ENCODE measurements at places on chromosomes 12 and 14. TPM values are rescaled to one million over a fixed set of nuclear protein-coding genes. Genes with fewer than 3 reads are reported as not detected.

Gene FAM186B
- total RNA-seq = 0.16 TPM

Gene PPHLN1
- total RNA-seq = 52.4 TPM

Gene TDRD9
- not detected for total RNA-seq

Gene BIN2
- 0.13 TPM for total RNA-seq

Gene SDS
- total RNA-seq = 0.16 TPM

Gene TSHR
- not detected for total RNA-seq

Gene MYH7
- not detected for total RNA-seq

Gene RD3L
- total RNA-seq = not detected

Gene RHOJ
- not detected for total RNA-seq

Gene DTX1
- 0.42 TPM for total RNA-seq

Gene MRPS35
- total RNA-seq = 108 TPM

Gene KRT7
- total RNA-seq = 3,887 TPM

Gene PPP1R1A
- not detected for total RNA-seq

Gene SLC17A8
- total RNA-seq = not detected

Gene ALKBH2
- 45.0 TPM for total RNA-seq

Gene TMEM119
- total RNA-seq = 0.05 TPM

Gene OVCH1
- total RNA-seq = not detected

Gene LRRIQ1
- total RNA-seq = 0.41 TPM

Gene SLC38A6
- 20.2 TPM for total RNA-seq

Gene RNASE7
- not detected for total RNA-seq

Gene TRHDE
- 0.09 TPM for total RNA-seq

Gene ARHGAP9
- 0.22 TPM for total RNA-seq

Gene SDR9C7
- total RNA-seq = not detected

Gene DDN
- total RNA-seq = 0.97 TPM

Gene KCNC2
- total RNA-seq = not detected

Gene JPH4
- total RNA-seq = not detected

Gene LTB4R2
- 5.7 TPM for total RNA-seq

Gene GAPDH
- total RNA-seq = 8,927 TPM

Gene PLBD1
- 3.8 TPM for total RNA-seq

Gene FOS
- total RNA-seq = 8.4 TPM

Gene KIF5A
- total RNA-seq = 0.14 TPM

Gene BMP4
- 3.3 TPM for total RNA-seq

Gene KRT81
- total RNA-seq = 3,933 TPM

Gene CFL2
- 117 TPM for total RNA-seq

Gene SLC22A17
- 5.8 TPM for total RNA-seq

Gene KIF26A
- 2.8 TPM for total RNA-seq

Gene RHEBL1
- 4.9 TPM for total RNA-seq

Gene GDF3
- not detected for total RNA-seq

Gene CFAP73
- 0.10 TPM for total RNA-seq

Gene LBHD2
- not detected for total RNA-seq

Gene KRT5
- total RNA-seq = not detected

Gene ADAM21
- total RNA-seq = 0.07 TPM

Gene CMA1
- total RNA-seq = not detected

Gene TPH2
- total RNA-seq = not detected

Gene CALCOCO1
- total RNA-seq = 16.0 TPM

Gene HCAR1
- total RNA-seq = 0.03 TPM

Gene TAPBPL
- 5.2 TPM for total RNA-seq

Gene DCN
- not detected for total RNA-seq

Gene UBR7
- 32.8 TPM for total RNA-seq

Gene ACOT4
- total RNA-seq = 2.1 TPM

Gene KRT75
- 0.19 TPM for total RNA-seq

Gene TMPRSS12
- total RNA-seq = not detected
